NCI-H2171 treated with DMSO at 0.1 percent for 48 hours (cell line): ENCODE measurements at places on chromosomes 1 and 21.

GRCh38 chr1:102884238-102884637 is 224.1 kb downstream of the COL11A1 start:
- no peak for DNase-seq

GRCh38 chr21:45590246-45590725 is 48.0 kb upstream of the SLC19A1 start:
- no peak for DNase-seq

DNA sequence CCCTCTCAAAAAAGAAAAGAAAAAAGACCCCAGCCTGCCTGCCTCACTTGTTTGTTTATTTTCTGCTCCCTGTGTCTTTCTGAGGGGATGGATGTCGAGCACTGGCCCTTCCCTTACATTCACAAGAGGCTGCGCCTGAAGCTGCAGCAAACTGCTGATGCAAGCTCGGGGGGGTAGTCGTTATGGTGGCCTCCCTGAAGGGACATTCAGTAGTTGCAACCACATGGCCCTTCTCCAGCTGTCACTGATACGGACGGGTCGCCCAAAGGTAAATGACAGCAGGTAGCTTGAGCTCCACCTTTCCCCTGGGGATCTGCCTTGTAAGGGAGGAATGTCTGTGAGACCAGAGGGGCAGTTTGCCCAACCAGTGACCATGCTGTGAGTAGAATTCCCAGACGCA is 17.7 kb downstream of the PLEKHM2 start:
- peak; percentile 16 for DNase-seq

DNA sequence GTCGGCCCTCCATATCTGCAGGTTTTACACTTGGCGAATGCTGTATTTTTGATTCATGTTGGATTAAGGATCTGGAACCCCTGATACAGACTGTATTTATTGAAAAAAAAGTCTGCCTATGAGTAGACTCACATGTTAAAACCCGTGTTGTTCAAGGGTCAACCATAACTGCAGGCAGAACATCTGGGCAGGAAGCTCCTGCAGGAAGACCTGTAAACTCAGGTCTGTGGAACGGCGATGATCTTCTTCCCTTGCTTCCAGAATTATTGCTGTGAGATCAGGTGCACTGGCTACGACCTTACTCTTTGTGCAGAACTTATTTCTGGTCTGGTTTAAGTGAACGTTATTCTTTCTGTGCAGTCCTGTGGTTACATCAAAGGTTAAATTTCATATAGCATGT is 96.6 kb downstream of the DISC1 start:
- DNase-seq: no peak
